ENCODE measurements at places on chromosomes 12 and 14.
A peak's percentile ranks its signal among the peaks of the same experiment; 100 is the strongest.

DNA sequence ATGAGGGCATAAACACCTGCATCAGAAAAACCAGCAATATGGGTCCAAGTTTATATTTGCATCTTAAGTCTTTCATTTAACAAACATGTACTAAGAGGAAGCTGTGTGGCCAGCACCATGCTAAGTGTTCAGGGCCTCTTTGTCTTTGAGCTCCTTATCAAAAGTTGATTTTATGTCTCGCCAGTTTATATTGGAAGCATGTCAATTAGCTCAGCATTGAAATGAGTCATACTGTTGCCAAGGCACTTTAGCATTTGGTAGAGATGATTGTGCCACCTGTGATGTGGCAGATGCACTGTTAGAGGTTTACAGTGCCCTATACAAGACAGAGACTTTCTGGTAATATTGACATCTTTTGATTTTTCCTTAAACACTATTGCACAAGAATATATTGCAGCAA, 68.5 kb downstream of the BHLHE41 start:
- no peak for DNase-seq

DNA sequence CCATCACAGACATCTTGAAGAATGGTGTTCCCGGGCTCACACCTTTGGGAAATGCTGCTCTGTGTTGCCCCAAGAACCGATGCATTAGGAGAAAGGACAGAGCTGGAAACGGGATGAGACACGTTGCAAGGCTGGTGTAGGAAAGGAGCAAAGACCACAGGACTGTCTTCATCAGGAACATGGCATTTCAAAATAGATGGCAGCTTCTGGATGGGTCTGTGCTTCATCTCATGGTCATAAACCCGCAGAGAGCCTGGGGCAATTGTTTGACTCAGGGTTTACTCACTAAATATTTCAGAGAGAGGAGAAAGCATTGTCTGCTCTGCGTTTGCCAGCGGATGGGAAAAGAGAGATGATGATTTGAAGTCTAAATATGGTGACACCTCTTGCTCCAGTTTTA, 76.3 kb downstream of the CACNA1C start:
- DNase-seq: no peak

GRCh38 chr12:508145-508544, 48.4 kb downstream of the B4GALNT3 start:
- DNase-seq: no peak

- DNase-seq: no peak
These were observed 2.6 kb upstream of the WNT10B start for GRCh38 chr12:48973941-48974673.

- DNase-seq: peak; percentile 40
These were observed 232.1 kb downstream of the MSRB3 start for GRCh38 chr12:65510584-65511050.

GRCh38 chr12:130617219-130617618, 98.9 kb downstream of the RIMBP2 start:
- DNase-seq: no peak

- DNase-seq: no peak
These were observed 74.0 kb upstream of the TCL1A start for GRCh38 chr14:95787941-95788340.

DNA sequence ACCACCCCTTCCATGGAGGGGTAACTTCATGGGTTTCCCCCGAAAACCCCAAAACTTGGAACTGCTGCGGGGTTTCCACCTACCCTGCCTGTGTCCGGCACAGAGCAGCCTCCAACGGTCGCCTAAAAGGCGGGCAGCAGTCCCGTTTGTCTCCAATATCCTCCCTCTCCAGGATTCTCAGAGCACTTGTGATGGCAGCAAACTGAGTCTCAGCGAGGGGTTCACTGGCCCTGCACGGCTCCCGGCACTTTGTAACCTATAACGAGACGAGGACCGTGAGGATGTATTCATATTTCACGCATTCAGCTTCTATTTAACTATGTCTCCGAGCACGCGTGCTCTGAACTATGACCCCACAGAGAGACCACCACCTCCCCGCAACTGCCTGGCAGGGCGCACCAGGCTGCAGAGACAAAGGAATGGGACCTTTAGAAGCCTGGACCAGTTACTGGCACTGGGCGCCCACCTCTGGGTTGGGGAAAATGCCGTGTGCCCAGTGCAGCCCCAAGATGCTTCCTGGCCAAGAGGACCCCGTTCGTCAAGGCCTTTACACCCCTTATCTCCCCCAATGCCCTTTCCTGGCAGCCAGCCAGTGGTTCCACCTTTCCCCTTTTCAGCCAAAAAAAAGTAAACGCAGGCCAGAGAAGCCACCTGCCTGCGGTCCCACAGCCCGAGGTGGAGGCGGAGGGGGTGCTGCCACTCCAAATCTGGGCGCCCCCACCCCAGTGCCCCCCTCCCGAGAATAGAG, 173.1 kb upstream of the RTL1 start:
- DNase-seq: no peak

DNA sequence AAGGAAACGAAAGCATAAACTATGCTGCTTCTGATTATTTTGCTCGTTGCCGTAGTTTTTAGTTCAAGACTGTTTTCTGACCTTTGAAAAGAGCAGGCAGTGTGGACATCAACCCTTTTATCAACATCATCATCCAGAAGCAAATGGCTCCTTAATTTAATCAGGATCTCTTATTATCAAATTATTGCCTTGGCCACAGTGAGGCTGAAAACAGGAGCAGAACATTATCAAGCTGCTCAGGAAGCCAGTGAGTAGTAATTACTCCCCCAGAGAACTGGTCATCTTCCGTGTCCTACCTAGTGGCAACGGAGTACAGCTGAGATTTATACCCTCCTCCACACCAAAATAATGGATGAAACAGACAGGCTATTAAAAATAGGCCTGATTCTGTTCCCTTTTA, 2.2 kb upstream of the DIABLO start:
- DNase-seq: no peak

DNA sequence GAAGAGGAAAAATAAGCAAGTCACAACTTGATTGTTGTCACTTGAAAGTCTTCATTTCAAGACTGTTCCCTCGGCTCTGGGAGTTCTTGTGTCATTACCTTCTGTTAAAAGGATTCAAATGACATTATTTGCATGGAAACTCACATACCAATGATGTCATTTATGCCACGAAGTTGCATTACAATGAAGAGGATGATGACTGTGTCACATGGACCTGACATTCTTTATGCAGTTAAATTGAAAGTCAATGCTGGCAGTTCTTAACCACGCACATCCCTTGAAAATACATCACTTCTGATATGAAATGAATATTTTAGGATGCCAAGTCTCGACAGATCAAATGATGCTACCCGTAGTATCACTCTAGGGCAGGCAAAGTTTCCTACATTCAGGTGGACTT, 1069.5 kb downstream of the VRK1 start:
- no peak for DNase-seq

DNA sequence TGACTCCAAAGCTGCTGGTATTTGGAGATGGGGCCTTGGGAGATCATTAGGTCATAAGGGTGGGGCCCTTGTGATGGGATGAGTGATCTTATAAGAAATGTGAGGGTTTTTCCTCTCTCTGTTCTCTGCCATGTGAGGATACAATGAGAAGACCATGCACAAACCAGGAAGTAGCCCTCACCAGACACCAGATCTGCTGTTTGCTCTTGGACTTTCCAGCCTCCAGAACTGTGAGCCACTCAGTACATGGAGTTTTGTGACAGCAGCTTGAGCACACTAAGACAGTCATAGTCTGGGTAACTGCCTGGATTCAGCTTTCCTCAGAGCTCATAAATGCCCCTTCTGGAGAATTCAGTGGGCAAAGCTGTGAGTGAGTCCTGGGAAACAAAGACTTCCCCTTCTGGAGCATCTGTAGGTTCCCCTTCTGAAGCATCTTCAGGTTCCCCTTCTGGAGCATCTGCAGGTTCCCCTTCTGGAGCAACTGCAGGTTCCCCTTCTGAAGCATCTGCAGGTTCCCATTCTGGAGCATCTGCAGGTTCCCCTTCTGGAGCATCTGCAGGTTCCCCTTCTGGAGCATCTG, 11.0 kb upstream of the PPP4R3A start:
- DNase-seq: no peak

DNA sequence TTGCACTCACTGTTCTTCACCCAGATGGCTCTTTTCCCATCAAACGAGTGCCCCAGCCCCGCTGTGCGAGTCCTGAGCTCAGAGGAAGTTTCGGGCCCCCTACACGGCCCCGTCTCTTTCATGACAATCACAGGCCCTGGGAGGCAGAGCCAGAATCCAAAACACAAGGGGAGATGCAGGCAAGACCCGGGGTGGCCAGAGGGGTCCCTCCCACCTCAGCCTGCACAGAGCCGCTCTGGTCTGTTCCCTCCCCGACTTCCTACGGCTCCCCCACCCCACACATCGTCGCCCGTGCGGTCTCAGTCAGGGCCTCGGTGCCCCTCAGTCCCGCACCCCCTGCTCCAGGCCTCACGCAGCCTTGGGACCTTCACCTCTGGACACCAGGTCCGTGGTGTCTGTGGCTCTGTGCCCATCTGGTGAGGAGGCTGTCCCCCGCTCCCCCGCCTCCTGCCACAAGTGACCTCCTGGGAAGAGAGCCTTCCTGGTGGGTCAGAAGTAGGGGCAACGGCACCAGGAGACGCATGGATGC, 8.9 kb downstream of the GPR132 start:
- no peak for DNase-seq

- DNase-seq: peak; percentile 9
These were observed 76.0 kb upstream of the FZD10 start for GRCh38 chr12:130086248-130086647.

- DNase-seq: no peak
These were observed 7.8 kb downstream of the HIGD1C start for GRCh38 chr12:50960130-50960529.

- DNase-seq: no peak
These were observed 103.1 kb downstream of the RFLNA start for GRCh38 chr12:124397807-124398577.

DNA sequence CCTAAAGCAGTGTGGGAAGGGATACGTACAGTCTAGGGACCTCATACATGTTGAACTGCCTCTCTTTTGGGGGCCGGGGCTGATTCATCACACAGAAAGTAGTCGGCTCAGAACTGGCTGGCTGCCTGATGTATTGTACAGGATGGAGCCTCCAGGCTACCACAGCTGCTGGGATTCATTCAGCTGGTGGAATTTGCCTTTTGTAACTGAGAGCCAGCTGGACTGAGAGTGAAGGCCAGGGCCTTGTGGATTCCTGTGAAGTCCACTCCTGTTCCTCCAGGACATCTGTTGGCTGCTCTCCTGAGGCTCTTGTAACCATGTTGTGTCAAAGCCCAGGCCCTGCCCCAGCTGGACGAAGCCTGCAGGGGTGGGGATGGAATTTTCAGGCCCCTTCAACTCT, 116.3 kb upstream of the PRICKLE1 start:
- DNase-seq: peak; percentile 48

DNA sequence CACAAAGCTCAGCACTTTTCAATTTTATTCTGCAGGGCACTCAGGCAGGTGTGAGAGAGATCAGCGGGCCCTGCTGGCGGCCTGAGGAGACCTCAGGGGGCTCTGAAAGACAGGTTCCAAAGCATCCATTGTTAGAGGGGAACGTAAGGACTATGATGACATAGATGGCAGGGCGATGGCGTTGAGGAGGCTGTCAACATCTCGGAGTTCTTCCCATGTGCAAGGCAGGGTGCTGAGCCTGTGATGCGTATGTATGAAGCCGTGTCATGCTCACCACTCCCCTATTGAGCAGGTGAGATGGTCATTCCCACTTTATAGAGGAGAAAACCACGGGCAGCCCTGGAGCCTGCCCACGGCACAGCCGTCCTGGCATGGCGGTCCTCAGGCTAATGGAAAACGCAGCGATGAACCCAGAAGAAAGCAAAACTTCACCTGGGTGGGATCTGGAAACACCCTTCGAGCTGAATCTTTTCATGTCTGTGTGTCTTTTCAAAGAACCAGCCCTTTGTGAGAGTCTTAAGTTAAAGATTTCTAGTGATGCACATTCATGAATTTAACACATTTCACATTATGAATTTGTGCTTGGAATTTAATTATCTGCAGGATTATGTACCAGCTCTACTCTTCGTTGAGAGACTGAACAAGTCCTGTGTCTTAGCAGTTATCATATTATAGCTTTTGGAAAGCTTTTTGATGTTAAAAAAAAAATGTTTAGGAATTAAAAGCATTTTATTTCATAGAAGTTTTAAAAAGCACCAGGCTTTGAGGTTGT, 64.7 kb downstream of the RIMBP2 start:
- no peak for DNase-seq

DNA sequence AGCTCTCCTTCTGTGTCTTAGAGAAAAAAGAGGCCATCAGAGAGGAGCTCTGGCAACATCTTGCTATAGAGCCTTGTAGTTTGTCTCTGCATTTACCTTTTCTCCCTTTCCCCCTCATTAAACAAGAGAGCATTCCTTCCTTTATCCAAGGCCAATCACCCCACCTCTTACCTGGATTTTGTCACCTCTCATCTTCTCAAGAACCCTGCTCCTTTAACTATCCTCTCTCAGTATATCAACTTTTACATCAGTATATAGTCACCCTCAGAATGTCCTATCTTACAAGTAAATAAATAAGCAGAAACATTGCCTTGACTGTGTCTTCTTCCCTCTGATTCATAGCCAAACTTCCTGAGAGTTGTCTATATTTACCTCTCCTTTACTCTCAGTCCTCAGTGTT, 105.0 kb upstream of the SLC38A2 start:
- DNase-seq: no peak

- DNase-seq: no peak
These were observed 9.2 kb downstream of the STAT2 start for GRCh38 chr12:56350662-56351061.
